CD4-positive, alpha-beta memory T cell (primary cell): ENCODE measurements at places on chromosomes 11 and 22. TPM values are rescaled to one million over a fixed set of nuclear protein-coding genes. Genes with fewer than 3 reads are reported as not detected.

The PRMT3 gene
- total RNA-seq = 19.7 TPM

The MMP27 gene
- not detected for total RNA-seq

The PGM2L1 gene
- 11.2 TPM for total RNA-seq

The CARD16 gene
- 56.1 TPM for total RNA-seq

The OR52I2 gene
- not detected for total RNA-seq

The DLG2 gene
- total RNA-seq = 2.7 TPM

The ARHGAP8 gene
- total RNA-seq = not detected

The GRM5 gene
- not detected for total RNA-seq

The APLNR gene
- not detected for total RNA-seq

The OR51A2 gene
- total RNA-seq = not detected

The GRIA4 gene
- not detected for total RNA-seq

The ZBTB16 gene
- total RNA-seq = 5.6 TPM

The ANO1 gene
- not detected for total RNA-seq

The SCUBE2 gene
- not detected for total RNA-seq

The FLRT1 gene
- not detected for total RNA-seq

The OR51V1 gene
- not detected for total RNA-seq

The CCDC87 gene
- total RNA-seq = not detected

The MRE11 gene
- 43.3 TPM for total RNA-seq

The DNAJB7 gene
- total RNA-seq = not detected

The OR51B5 gene
- total RNA-seq = not detected

The CCDC90B gene
- 38.0 TPM for total RNA-seq

The SCGB1D2 gene
- total RNA-seq = not detected

The OR5B12 gene
- not detected for total RNA-seq

The OR5M10 gene
- total RNA-seq = not detected

The DDIAS gene
- 0.67 TPM for total RNA-seq

The BTBD18 gene
- not detected for total RNA-seq

The YPEL4 gene
- 12.6 TPM for total RNA-seq

The TRIM29 gene
- total RNA-seq = not detected

The PLEKHA7 gene
- total RNA-seq = 8.3 TPM

The MOV10L1 gene
- total RNA-seq = not detected

The OR52J3 gene
- not detected for total RNA-seq

The SLC25A18 gene
- not detected for total RNA-seq

The LDLRAD3 gene
- not detected for total RNA-seq

The CHADL gene
- 0.67 TPM for total RNA-seq

The NRXN2 gene
- not detected for total RNA-seq

The MS4A6E gene
- not detected for total RNA-seq

The PANX3 gene
- not detected for total RNA-seq

The OTOG gene
- total RNA-seq = not detected

The DGAT2 gene
- total RNA-seq = 0.17 TPM

The RASD2 gene
- not detected for total RNA-seq

The HSPA8 gene
- 852 TPM for total RNA-seq

The CCDC73 gene
- total RNA-seq = not detected

The TSSC4 gene
- 58.6 TPM for total RNA-seq

The DRD4 gene
- total RNA-seq = 1.0 TPM

The CRYBB3 gene
- not detected for total RNA-seq

The CECR2 gene
- total RNA-seq = not detected

The OR10W1 gene
- not detected for total RNA-seq

The NAV2 gene
- total RNA-seq = 4.2 TPM

The C11orf86 gene
- total RNA-seq = not detected

The KCNQ1 gene
- 21.4 TPM for total RNA-seq

The MPEG1 gene
- total RNA-seq = 2.1 TPM
